ENCODE measurements at places on chromosomes 2 and 18. TPM values are rescaled to one million over a fixed set of nuclear protein-coding genes. Genes with fewer than 3 reads are reported as not detected.

DNA sequence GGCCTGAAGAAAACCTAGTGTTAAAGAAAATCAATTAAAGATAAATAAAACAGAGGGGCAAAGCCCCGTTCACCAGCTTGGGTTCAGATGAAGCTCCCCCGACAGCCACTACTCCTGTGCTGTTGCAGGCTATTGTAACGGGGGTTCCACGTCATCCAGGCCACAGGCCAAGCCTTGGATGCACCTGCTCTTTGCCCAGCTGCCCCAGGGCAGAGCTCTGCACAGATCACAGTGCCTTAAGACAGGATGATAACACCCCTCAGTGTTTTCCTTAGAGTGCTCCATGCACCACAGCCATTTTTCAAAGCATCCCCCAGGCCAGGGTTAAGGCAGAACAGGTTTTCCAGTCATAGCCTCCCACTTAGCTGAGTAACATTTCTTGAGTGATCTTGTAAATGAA is 32.0 kb downstream of the FASTKD2 start:
- DNase-seq = no peak

DNA sequence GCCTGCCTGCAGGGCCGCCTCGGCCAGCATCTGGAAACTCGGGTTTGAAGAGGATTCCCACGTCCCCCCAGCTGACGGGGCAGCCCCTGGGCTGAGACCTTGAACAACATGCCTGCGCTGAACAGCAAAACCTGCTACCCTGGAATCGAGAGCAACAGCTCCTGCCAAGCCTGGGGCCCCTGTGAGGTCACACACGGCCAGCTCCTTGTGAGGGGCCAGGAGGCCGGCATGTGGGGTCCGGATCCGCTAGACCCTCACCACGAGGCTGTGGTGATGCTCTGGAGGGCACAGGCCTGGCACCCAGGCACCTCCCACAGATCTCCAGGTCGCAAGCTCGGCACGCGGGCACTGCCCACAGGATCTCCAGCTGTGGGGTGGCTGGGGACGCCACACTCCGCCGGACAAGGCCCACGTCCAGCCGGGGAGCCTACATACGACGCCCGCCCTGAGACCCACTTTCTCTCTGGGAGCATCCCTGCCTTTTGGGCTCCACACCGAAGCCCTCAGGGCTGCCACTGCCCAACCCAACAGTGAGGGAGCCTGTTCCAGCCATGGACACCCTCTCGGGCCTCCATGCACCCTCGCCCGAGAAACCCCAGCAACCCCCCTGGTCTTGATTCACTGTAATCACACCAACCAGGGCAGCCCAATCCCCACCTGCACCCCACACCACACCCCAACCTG is 34.1 kb downstream of the SLC66A2 start:
- DNase-seq = no peak

DNA sequence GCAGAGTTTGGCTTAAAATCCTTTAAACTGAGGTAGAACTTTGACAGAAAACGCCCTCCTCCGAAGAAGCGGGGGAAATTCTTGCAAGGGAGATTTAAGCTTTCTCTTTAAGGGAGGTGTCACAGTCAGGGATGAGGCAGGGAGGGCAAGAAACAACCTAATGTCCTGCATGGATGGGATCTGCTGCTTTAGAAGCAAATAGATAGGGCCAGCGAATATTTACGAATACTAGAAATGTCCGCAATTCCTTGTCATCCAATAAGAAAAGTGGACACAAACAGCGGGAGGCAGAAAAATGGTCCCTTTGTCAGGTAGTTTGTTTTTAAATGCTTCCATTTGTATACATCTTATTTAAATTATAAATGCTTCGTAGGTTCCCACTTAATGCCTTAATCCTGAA is 12.0 kb downstream of the MEIS1 start:
- no peak for DNase-seq

Gene CREG2
- 0.85 TPM for polyA plus RNA-seq

GRCh38 chr2:99700482-99701398 is 210.9 kb upstream of the REV1 start:
- DNase-seq = no peak

- peak; percentile 53 for DNase-seq
Observed at GRCh38 chr2:218962859-218963492, 3.5 kb downstream of the CDK5R2 start.

DNA sequence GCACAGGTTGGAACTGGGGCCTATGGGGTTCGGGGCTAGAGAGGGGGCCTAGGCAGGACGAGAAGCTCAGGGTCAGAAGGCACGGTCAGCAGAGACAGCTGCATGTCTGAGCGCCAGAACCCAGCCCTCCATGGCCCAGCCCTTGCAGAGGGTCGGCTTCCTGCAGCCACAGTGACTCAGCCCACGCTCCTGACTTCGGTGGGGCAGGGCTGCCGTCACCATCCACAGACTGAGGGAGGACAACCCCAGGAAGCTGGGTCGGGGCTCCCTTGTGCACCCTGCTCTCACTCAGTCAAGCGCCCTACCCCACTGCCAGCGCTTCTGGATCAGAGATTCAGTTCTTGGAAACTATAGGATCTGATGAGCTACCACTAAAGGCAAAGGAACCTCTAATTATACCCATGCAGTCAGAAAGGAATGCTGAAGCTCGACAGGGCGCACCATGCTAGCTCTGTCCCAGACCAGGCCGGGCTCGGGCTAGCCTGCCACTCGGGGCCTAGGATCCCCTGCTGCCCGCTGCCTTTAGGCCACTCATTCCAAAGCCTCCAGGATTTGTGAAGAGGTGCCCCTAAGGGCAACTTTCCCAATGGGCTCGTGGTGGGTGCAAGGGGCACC is 3.0 kb downstream of the ACTR1B start:
- no peak for DNase-seq

Gene VSNL1
- 4.6 TPM for polyA plus RNA-seq

DNA sequence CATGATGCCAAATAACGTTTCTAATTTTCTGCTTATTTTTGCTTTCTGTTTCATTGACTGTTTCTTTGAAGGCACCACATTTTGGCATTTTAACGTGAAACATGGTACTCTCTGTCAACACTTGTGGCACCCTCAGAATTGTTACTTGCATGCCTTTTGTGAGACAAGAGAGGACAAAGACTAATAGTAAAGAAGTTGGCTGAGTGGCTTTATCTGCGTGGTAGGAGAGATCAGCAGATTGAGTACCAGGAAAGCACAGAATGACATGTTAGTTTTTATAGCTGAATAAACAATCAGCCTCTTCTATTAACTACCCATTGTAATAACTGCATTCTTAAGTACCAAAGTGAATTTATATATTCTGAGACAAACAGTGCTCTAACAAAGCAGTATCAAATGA is 8.6 kb downstream of the ZNF638 start:
- no peak for DNase-seq

Gene SLC23A3
- polyA plus RNA-seq = 14.0 TPM

DNA sequence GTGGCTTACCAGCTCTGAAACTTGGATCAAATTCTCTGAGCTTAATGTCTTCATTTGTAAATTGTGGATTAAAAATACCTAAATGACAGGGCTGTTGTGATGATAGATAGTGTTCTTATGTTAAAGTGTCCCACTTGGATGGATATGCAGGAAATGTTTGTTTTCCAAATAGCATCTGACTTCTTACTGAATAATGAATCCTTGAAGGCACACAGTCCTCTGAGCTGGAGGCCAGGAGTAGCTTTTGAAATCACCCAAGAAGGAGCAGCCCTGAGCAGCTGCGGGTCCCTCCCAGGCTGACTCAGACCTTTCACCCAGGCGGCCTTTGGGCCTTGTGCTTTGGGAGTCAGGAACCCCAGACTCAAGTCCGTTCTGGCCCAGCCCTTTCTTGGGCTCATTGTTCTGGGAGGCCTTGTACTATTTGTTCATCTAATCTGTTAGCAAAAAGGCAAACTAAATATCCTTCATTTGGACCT is 173.0 kb upstream of the GATA6 start:
- no peak for DNase-seq

Gene CFAP210
- 1.2 TPM for polyA plus RNA-seq

- DNase-seq = peak; percentile 12
Observed at GRCh38 chr2:207711750-207712530, 500 bp downstream of the CCNYL1 start.
